ENCODE measurements at places on chromosomes 1 and 21. TPM values are rescaled to one million over a fixed set of nuclear protein-coding genes. Genes with fewer than 3 reads are reported as not detected.

The ATP1A4 gene
- total RNA-seq: not detected

The FMO2 gene
- total RNA-seq: not detected

The ERG gene
- not detected for total RNA-seq

GRCh38 chr1:93029317-93029716, 49.8 kb upstream of the MTF2 start:
- no peak for DNase-seq

DNA sequence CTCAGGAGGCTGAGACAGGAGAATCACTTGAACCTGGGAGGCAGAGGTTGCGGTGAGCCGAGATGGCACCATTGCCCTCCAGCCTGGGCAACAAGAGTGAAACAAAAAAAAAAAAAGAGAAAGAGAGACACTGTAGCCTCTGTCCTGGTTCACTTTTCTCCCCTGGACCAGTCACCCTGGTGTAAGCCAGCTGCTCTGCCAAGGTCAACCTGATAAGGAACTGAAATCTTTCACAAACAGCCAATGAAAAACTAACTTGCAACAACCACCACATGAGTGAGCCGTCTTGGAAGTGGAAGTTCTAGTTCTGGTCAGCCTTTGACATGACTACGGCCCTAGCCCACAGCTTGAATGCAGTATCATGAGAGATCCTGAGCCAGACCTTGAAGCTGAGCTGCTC, 36.8 kb upstream of the CXADR start:
- DNase-seq: no peak

DNA sequence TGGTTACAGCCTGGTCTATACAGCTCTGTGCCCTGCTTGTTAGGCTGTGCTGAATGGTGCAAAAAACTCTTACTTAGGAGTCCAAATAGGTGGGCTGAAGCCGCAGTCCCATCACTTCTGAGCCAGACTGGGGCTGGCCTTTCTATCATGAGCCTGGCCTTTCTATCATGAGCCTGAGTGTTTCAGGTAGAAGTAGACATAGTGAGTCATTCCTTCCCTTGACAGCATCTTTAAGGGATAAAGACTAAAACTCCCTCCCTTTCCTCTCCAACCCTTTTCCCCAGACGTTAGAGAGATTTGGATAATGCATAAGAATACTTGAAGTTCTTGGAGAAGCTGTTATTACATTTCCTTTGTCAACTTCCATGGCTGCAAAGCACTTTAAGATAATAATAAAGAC, 46.5 kb upstream of the PARP1 start:
- no peak for DNase-seq

- peak; percentile 28 for DNase-seq
Observed at GRCh38 chr1:209048941-209049669, 534.4 kb upstream of the CAMK1G start.

GRCh38 chr1:2609319-2610035, 22.9 kb downstream of the PRXL2B start:
- DNase-seq: no peak

DNA sequence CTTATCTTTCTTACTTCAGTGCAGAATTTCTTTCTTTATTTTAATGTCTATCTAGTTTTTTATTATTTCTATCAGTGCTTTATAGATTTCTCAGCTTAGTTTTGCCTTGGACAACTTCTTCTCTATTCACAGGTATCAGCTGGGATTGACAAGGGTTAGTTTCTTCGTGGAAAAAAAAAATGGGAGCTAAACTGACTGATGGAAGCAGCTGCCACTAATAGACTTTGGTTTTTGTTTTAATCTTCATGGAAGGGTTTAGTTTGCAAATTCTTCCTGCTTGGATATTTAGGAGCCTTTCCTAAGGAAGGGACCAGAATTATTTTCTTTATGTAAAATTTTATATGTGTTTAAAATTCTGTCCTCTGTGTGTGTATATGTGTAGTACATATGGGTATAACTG, 306.1 kb upstream of the FMN2 start:
- no peak for DNase-seq
